ENCODE measurements at places on chromosomes 7 and 10.

GRCh38 chr10:89404104-89405047 is 10.0 kb upstream of the IFIT5 start:
- no peak for DNase-seq

DNA sequence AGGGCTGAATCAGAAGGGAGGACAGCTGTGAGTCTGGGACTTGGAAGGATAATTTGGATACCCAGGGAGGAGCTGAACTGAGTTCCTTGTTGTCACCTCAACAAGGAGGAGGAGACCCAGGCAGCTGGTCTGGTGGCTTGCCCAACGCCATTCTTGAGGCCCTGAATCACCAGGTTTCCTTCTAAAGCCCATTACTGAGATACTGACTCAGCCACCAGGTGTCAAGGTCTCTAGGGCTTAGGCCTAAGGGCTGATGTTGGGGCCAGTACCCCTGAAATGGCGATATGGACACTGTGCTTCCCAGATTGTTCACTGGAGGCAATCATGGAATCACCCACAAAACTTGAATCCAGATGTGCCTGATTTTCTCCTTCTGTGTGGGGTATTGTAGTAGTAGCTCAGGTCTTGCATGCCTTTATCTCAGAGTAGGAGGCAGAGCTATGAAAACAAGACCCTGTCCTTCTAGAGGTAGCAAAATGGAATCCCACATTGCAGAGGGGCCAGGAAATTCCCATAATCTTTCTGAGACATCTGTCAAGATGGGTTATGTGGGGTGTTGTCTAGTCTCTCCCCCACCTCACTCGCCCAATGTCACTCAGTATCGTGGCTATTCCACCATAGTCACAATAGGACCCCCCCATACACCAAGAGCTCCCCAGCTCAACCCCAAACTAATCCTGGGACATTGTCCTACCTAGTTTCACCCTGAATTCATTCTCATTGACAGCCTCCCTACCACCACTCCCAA is 1.8 kb upstream of the ATG9B start:
- peak; percentile 45 for DNase-seq

DNA sequence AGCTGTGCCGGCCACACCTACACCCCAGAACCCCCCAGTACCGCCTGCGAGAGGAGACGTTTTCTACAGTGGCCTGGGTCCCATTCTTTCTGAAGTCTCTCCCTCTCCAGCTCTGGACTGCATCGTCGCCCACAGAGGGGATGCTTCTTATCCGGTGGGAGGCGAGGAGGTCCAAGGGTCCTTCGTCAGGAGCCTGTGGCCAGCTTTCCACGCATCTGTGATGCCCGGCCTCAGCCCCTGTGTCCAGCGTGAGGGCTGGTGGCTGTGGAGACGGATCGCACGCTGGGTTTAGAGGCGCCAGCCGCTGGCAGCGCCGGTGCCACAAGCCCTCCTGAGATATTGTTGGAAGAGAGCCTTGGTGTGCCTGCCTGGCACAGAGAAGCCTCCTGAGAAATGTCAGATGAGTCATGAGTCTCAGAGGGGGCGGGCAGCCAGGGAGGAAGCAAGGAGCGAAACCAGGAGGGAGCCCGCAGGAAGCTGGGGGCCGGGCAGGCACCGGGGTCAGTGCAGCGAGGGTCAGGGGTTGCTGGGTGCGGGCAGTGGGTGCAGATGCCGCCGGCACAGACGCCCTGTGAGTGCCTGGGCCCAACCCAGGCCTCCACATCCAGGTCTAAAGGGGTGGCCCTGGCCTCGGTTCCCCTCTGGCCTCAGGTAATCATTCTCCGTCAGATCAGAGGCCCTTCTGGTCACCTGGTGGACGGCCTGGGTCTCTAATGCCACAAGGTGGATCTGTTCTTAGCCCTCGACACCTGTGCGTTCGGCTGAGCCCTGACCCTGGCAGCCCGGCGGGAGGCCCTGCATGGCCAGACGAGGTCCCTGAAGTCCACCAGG is 86.0 kb upstream of the DIP2C start:
- no peak for DNase-seq

DNA sequence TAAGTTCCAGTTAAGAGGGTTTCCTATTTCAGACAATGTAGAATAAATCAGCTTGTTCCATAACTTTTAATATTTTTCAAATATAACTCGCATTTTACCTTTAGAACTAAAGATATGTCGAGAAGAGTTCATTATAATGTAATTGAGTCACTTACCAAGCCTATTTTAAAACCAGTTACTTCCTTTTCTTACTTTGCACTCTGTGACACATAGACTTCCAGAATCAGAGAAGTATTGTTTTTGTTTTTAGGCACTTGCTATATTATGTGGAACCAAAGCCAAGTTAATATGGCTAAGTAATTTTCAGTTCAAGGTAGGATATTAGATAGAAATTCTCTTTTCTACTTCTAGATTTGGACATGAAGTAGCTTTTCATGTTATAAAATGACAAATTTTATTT is 182.7 kb upstream of the PRPS1L1 start:
- DNase-seq = no peak

GRCh38 chr7:103719070-103719469 is 270.4 kb downstream of the RELN start:
- DNase-seq = no peak

GRCh38 chr10:77636282-77636966 is 1.2 kb downstream of the KCNMA1 start:
- no peak for DNase-seq

GRCh38 chr10:104350127-104350635 is 3.5 kb upstream of the CFAP58 start:
- peak; percentile 71 for DNase-seq

DNA sequence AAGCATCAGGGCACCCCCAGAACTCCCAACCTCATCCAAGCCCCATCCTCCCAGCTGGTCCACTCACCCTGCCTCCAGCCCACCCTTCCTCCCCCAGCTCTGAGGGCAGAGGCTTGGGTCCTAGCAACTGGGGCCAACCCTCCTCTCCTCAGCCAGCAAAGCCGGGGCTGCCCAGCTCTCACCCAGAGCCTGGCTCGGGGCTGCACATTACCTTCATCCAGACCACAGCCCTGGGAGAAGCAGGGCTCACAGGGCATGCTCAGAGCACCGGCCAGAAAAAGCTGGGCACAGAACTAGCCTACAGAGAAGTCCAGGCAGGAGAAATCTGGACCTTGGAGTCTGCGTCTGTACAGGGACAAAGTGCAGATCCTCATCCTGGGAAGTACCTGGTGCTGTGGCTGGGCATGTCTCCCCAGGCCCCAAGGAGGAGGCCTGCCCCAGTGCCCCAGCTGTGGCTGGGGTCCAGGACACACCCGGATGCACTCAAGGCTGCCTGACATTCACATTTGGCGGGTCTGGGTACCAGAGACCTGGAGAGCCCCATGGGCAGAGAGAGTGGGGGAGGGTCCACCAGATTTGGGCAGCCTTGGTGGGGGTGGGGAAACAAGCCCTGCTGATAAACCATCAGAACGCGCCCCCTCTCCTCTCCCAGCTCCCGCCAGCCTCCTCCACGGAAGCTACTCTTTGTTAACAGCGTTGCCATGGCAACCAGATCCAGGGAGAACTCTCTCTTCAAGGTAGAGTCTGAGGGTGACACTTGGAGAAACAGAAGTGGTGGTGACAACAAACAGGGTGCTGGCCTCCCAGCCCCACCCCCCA is 5.1 kb downstream of the RASGEF1A start:
- no peak for DNase-seq

GRCh38 chr10:129445436-129446182 is 21.4 kb upstream of the MGMT start:
- DNase-seq = no peak

GRCh38 chr7:50556247-50556991 is 8.8 kb downstream of the DDC start:
- DNase-seq = no peak

- DNase-seq = no peak
Observed at GRCh38 chr7:99253369-99253768, 19.3 kb upstream of the MYH16 start.

- no peak for DNase-seq
Observed at GRCh38 chr10:51371743-51372142, 297.5 kb downstream of the PRKG1 start.

- peak; percentile 40 for DNase-seq
Observed at GRCh38 chr10:117499248-117500105, 43.1 kb upstream of the EMX2 start.

DNA sequence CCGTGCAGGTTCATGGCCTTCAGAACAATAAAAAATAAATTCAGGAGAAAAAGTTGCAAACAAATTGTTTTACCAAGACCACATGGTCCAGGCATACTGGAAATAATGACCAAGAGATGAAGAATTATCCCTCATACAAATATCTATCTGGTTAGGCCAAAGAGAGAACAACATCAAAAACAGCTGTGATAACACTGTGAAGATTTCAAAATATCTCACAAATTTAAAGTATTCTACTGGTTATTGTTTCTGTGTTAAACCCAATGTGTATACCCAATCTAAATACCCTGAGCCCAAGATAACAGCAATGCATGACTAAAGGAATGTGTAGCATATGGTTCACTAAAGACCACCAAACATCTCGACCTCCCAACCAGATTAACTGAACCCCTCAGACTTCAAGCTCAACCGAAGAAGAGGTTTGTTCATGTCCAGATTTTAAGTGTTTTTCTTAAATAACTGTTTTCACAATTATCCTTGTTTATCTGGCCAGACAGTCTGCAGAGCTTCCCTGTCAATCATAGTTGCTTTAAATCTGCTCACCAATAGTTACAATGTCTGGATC is 10.9 kb downstream of the OR9A2 start:
- no peak for DNase-seq

DNA sequence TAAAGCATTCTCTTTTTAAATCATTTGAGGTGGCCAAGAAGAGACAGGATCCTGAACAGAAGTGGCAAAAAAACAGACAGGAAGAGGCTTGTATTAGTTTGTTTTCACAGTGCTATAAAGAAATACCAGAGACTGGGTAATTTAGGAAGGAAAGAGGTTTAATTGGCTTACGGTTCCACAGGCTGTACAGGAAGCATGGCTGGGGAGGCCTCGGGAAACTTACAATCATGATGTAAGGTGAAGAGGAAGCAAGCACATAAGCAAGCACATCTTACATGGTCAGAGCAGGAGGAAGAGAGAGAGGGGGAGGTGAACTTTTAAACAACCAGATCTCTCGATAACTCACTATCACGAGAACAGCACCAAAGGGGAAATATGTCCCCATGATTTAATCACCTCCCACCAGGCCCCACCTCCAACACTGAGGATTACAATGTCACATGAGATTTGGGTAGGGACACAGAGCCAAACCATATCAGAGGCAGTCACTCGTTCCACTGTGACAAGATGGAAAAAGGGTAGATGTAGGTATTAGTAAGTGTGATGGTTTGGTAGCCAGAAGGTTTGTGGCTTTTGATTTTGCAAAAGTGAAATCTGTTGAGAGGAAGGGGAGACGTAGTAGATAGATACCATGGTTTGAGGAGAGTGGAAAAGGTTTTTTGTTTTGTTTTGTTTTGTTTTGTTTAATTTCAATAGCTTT is 5.1 kb downstream of the MSRB2 start:
- no peak for DNase-seq

DNA sequence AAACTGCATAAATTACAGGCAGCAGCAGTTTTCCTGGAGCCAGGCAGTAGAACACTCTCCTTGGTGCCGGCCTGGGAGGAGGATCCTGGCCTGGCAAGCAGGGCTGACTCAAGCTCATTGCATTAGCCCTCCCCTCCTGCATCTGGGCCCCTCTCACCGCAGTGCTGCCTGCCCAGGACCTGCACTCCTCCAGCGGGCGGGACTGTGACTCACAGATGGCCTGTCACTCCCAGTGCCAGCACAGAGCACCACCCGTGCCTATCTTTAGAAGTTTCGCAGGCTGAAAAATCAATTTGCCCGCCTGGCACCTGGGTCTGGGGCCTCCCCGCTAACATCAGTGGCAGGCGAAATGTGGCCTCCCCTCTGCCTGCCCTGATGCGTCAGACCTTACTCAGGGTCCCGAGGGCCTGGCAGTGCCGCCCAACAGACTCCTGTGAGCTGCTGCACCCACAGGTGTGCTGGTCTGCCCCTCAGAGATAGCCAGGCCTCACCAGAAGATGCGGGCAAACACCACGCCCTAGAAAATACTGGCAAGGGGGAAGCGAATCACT is 123.8 kb downstream of the KCNMA1 start:
- DNase-seq = peak; percentile 27

DNA sequence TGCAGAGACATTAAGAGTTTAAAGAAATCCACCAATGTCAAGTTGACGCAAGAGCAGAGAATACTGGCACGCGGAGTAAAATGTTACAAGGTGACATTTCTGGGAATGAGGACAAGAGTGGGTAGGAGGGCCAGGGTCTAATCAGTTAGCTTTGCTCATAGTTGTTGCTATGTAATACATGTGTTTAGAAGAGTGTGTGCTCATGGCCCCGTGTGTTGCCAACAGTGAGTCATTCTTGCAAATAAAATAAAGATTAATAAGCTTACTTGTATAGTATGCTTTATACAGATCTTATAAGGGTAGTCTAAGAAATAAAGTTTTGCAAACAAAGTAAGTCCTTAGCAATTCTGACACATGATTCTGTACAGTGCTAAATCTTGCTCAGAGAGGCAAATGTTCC is 64.5 kb downstream of the DNMBP start:
- DNase-seq = no peak

GRCh38 chr10:46245381-46245900 is 41.4 kb upstream of the ANTXRL start:
- no peak for DNase-seq

- DNase-seq = no peak
Observed at GRCh38 chr10:69317175-69317604, 38.9 kb downstream of the HK1 start.

GRCh38 chr7:32436146-32436928 is 53.8 kb downstream of the LSM5 start:
- DNase-seq = no peak

DNA sequence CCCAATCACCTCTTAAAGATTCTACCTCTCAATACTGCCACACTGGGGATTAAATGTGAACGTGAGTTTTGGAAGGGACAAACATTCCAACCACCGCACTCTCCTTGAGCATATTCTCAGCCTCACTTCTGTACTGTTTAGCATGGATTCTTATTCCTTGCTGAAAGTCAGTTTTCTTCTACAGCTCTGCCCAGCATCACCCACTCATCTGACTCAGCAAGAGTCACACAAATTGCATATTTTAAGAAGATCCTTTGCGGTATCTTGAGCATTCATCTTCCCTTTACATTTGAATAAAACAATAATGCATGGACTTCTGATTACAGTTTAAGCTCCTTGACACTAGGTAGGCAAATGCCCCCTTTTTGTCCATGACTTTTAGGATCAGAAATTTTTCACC is 251.6 kb upstream of the MKLN1 start:
- no peak for DNase-seq

DNA sequence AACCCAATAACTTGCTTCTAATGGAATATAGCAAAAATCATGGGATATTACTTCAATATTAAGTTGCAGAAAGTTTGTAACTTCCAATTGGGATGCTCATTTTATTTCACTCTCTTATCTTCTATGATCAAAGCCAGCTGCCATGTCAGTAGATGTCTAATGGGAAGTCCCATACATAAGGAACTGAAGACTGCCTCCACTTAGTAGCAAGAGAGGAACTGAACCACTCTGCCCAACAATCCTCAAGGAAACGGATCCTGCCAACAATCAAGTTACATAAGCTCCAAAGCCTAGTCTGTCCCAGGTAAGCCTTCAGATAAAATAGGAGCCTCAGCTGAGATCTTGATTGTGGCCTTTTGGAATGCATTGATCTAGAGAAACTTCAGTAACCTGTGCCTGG is 431.5 kb upstream of the PCDH15 start:
- no peak for DNase-seq
